AG08395 (cell line): ENCODE measurements at places on chromosomes 1 and 21.

DNA sequence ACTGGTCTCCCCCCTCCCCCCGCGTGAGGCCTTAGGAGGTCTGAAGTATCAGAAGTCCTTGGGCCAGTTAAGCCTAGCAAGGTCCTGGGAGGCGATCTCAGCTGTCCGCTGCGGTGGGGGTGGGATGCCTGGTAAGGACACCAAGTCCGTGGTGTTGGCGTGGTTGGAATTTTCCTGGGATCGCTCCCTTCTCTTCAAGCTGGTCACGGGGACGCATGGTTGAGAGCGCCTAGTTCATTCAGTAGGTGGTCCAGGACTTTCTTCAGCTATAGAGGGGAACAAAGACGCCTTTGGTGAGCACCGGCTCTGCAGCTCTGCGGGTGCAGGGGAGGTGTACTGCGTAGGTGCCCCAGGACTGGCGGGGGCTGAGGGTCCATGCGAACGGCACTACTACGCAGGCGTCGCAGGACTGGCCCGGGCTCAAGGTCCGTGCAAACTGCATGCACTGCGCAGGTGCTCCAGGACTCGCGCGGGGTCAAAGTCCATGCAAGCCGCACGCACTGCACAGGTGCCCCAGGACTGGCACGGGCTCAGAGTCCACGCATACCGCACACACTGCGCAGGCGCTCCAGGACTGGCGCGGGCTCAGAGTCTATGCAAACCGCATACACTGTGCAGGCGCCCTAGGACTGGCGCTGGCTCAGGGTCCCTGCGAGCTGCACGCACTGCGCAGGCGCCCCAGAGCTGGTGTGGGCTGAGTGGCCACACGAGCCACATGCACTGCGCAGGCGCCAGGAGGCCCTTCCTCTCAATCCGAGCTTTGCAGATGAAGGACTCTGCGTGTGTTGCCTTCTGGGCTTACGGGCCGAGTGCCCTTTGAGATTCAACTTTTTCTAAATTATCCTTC, 36.6 kb upstream of the HMGN1 start:
- peak; percentile 89 for DNase-seq

GRCh38 chr1:8022395-8023286, 3.5 kb downstream of the ERRFI1 start:
- DNase-seq, result no peak

DNA sequence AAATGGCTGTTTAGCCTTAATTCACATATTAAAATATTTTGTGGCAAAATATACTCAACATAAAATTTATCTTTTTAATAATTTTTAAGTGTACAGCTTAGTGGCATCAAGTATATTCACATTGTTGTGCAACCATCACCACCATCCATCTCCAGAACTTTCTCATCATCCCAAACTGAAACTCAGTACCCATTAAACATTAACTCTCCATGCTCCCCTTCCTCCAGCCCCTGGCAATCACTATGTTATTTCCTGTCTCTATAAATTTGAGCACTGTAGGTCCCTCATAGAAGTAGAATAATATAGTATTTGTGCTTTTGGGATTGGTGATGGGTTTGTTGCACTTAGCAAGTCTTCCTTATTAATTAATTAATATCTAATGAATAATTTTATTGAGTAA, 29.4 kb downstream of the CCN1 start:
- DNase-seq, result no peak

DNA sequence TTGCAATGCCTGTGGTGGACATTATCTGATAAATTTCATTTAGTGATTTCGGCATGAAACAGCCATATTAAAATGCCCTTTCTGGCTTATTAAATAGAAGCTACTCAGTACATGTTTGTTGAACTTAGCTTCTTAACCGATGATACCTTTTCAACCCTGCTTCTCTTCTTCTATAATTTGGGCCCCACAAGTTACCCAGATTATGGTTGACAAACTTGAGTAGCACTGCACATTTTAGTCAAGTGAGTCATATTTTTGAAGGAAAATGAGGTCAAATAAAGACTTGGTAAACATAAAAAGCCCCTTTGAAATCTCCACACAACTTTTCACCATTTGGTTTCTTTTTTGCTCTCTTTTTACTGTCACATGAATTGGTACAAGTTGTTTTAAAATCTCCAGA, 33.8 kb downstream of the GIPC2 start:
- DNase-seq, result no peak

GRCh38 chr1:34398241-34398915, 221.7 kb downstream of the C1orf94 start:
- DNase-seq, result no peak

GRCh38 chr1:55257958-55258357, 42.8 kb upstream of the USP24 start:
- DNase-seq, result no peak

GRCh38 chr1:42993502-42994136, 35.0 kb upstream of the SLC2A1 start:
- no peak for DNase-seq

- no peak for DNase-seq
Observed at GRCh38 chr1:61202854-61203598, 120.7 kb downstream of the NFIA start.

DNA sequence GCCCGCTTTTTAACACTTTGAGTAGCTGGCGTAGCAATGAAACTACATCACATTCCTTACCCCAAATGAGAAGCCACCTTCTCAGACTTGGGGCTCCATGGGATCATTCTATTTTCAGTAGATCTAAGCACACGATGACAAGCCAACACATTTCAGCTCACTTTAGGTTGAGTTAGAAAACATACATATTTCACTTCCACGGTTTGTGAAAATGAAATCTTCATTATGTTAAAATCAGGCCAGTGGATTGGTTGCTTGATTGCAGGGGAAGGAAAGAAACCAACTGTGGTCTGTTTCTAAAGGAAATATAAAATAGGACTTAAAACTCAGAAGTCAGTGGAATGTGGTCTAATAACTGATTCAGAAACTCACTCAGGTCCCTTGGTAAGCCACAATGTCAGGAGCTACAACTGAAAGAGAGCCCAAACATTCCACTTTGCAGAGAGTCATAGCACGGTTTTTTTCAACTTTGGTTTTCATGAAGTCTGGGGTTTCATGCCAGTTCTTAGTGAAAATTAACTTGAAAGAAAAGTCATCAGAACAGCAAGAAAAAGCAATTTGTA, 82.3 kb upstream of the TIAM1 start:
- no peak for DNase-seq

DNA sequence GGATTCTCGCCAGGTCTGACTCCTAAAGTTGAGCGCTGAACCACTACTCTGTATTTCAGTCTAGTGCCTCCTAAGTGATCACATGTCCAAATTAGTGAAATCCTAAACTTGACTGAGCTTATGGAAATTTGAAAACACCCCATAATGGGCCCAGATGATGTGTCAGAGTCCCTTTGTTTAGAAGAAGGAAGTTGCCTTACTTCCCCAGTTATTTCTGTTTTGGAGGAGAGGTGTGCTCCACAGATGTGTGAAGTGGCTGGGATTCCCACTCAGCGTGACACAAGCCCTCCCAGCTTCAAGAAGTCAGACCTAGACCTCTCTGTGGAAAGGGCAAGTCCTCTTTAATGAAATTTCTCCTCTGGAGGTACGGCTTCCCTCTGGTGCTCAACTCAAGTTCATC, 188.8 kb downstream of the TTLL7 start:
- DNase-seq, result no peak

DNA sequence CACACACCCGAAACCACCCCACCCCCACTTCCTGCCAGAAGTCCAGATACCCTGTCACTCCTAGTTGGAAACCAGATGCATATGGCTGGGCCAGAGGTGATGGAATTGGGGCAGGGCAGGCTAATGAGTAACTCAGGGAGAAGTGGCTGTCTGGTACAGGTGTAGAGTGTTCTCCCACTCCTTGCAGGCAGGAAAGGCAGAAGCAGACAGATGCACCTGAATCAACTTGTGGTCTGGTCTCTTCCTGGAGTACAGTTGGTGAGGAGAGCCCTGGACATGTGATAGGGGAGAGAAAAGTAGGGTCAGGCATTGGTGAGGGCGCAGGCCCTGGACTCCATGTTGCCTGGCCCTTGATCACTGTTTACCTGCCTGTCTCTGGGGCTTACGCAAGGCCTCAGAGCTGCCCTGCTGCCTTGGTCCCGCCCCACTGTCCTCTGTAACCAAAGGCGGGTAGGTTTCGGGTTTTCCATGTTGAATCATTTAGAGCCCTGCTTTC, 2.5 kb downstream of the CGN start:
- DNase-seq, result no peak

DNA sequence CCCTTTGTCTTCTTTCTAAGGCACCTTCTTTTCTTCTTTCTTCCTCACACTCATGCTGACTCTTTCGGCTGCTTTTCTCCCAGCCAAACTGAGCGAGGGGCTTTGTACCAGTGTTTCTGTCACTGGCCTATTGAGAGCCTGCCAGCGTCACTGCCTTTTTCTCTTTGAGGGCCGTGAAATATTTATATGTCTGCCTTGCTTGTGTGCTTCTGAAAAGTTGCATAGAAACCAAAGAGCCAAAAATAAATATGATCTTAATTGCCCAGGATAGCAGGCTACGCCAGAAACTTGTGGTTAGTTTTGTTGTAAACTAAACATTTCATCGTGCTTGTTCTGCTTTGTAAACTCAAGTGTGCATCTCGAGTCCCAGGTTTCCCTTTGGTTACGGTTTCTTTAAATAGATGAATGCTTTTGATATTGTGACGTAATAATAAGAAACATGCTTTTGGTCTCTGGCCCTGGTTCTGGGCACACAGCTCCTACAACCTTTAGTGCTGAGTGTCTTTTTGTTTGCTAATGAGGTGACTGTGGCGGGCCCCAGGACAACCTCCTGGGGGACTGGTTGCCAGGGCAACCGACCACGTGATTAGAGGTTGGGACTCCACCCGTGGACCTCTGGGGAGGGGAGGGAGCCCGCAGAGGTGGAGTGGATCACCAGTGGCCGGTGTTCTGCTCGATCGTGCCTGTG, 10.8 kb downstream of the SLC37A1 start:
- DNase-seq, result peak; percentile 31

GRCh38 chr1:71766748-71767147, 515.6 kb downstream of the NEGR1 start:
- DNase-seq, result no peak

DNA sequence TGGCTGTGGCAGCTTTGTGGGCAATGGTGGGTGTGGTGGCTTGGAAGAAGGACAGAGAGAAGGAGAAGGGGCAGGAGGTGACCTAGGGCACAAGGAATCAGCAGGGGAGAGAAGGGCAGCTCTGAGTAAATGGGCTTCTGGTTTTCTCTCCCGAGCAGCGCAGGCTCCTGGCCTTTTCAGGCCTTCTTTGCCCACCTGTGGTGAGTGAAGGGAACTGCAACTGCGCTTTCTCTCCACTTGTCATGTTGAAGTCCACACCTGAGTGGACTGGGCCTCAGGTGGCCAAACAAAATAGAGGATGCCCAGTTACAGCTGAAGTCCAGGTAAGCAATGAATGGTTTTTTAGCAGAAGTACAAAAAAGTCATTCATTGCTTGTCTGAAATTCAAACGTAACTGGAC, 29.4 kb upstream of the KCNA10 start:
- DNase-seq, result peak; percentile 25

- DNase-seq, result no peak
Observed at GRCh38 chr1:191839891-191840290, 318.4 kb upstream of the RGS18 start.

DNA sequence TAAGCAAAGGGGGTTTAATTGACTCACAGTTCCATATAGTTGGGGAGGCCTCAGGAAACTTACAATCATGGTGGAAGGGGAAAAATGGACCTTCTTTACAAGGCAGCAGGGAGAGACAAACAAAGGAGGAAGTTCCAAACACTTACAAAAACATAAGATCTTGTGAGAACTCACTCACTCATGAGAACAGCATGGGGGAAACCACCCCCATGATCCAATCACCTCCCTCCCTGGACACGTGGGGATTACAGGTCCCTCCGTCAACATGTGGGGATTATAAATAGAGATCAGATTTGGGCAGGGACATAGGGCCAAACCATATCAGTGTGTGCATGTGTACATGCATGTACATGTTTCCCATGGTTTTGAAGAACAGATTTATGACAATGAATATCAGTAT, 5.5 kb upstream of the SMG7 start:
- no peak for DNase-seq
